ENCODE measurements at places on chromosomes 16 and 17.
A peak's percentile ranks its signal among the peaks of the same experiment; 100 is the strongest.

DNA sequence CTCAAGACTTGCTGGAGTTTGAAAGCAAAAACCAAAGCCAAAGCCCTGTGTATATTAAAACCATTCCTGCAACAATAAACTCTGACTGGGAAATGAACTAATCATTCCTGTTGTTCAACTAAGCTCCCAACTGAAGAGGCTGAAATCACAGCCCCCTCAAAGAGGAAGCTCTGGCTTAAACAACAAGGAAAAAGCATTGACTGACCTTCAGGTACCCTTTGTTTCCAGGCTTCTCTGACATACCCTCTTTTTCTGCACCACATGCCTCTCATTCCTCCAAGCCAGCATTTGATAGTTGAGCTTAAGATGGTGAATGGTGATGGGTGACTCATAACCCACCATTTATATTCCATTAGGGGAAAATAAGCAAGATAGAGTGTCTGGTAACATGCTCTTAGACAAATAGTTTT, 470.9 kb upstream of the SOX9 start:
- no peak for DNase-seq

DNA sequence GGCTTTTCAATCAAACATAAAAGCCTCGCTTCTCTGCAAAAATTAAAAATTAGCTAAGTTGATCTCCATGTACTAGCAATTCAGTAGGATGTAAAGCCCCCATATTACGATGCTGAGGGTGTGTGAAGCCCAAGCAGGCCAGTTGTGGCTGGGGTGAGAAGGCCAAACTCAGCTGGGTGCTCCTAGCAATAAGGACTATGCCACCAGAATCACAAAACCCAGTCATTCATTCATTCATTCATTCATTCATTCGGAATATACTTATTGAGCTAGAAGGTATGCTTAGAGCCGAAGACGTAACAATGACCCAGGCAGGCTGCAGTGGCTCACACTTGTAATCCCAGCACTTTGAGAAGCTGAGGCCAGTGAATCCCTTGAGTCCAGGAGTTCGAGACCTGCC, 3.9 kb upstream of the CRYBA1 start:
- no peak for DNase-seq

- no peak for DNase-seq
These were observed 119.2 kb downstream of the PITPNC1 start for GRCh38 chr17:67496286-67496685.

GRCh38 chr17:45336390-45337182, 19.8 kb upstream of the MAP3K14 start:
- DNase-seq: no peak

GRCh38 chr17:36118477-36119353, 15.1 kb downstream of the CCL4 start:
- no peak for DNase-seq

- DNase-seq: no peak
These were observed 123.6 kb downstream of the MRTFB start for GRCh38 chr16:14194721-14195120.

- peak; percentile 13 for DNase-seq
These were observed 11.0 kb downstream of the CSF3 start for GRCh38 chr17:40025991-40026815.

GRCh38 chr17:76556765-76557367, 17.0 kb downstream of the PRCD start:
- peak; percentile 61 for DNase-seq

DNA sequence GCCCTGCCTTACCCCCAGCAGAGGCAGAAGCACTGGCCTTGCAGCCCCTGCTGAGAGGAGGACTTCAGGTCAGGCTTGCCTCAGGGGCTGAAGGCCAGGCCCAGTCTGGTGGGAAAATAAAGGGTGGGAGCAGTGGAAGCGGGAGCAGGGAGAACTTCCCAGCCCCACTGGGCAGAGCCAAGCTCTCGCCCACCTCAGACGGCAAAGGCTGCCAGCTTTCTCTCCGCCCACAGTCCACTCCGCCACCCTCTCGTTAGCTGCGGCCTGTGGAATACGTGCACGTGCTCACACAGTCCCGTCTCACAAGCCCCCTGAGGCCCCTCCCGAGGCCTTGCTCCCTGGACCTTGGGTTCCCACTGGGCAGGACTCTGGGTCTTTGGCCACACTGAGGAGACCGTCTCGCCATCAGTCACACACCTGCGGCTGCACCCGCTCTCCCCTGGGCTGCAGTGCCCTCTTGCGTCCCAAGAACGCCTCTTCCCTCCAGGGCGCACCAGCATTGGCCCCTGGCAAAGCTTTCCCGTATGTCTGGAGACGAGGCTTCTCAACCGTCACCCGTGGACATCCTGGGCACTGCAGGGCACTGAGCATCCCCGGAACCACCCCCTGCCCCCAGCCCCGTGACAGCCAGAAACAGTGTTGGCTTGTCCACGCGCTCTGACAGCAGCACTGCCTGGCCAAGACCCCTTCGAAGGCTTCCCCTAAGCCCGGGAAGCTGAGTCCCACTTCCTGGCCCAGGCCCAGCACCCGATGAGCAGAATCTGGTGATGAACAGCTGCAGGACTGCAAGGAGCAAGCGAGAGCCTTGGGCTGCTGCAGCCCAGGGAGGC, 8.3 kb downstream of the MRPL28 start:
- DNase-seq: peak; percentile 72

GRCh38 chr17:39236981-39237441, 11.3 kb upstream of the STAC2 start:
- no peak for DNase-seq

- no peak for DNase-seq
These were observed 18.5 kb upstream of the N4BP1 start for GRCh38 chr16:48628359-48628985.

- no peak for DNase-seq
These were observed 21.4 kb downstream of the NF1 start for GRCh38 chr17:31116167-31116566.

DNA sequence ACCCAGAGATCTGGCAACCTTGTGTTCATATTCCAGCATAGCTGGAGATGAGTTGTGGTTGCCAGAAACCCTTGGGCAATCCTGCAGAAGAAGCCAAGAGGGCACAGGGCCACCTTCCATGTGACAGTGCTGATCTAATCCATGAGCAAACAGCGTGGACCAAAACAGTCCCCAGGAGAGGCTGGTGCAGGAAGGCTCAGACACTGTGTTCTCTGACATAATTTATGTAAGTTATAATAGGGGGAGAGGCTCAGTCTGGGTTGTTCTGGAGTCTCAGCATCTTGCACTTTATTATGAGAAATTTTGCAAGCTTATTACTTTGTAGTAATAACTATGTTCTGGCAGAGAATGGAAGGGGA, 273.9 kb downstream of the HAPSTR1 start:
- DNase-seq: no peak

- DNase-seq: no peak
These were observed 2204.8 kb downstream of the TP53TG3F start for GRCh38 chr16:35664091-35664693.

GRCh38 chr17:32490101-32490482, 3.3 kb downstream of the CDK5R1 start:
- DNase-seq: no peak

GRCh38 chr16:10988164-10988803, 43.9 kb downstream of the CLEC16A start:
- no peak for DNase-seq

- no peak for DNase-seq
These were observed 4.2 kb downstream of the SHISA6 start for GRCh38 chr17:11245187-11245586.

- no peak for DNase-seq
These were observed 257.5 kb downstream of the HAPSTR1 start for GRCh38 chr16:9348912-9349311.

- no peak for DNase-seq
These were observed 595 bp downstream of the BICDL2 start for GRCh38 chr16:3035972-3036725.

DNA sequence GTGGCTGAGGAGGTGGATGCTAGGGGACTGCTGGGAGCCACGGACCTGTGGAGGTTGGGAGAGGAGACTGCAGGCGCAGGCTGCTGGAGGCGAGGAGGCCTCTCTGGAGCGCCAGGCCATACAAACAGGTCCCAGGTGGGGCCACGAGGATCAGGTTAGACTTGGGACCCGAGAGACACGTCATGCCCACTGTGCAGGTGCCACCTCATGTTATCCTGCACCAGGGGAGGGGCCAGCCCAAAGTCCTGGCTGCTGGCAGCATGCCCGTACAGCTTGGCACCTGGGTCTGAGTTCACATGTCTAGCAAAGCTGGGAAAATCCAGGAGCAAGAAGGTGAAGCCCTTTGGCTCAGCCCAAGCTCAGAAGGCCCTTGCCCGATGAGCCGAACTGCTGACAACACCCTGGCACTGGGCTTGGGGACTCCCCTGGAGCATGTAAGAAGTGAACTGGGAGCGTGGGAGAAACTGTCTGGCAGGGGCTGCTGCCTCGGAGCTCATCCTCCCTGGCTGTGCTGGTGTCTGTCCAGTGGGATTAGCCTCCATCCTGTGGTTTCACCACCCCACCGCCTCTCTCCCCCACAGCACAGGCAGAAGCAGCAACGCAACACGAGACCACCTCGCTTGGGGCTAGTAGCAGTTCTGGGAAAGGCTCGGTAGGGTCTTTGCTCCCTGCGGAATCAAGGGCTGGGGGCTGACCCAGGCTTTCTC, 5.3 kb downstream of the ARHGDIA start:
- DNase-seq: no peak

DNA sequence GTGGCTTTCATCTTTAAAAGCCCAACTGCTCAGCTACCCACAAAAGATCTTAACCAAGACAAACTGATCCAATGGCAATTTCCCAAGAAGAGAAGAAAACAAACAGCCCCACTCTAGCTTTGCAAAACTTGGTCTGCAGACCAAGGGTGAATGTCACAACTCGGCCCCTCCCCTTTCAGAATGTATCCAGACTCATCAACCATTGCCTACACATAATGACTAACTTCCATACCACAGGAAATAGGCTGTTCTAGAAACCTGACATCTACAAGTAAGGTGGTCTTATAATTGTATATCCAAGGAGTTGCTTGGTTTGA, 16.0 kb downstream of the DCUN1D3 start:
- DNase-seq: no peak

- no peak for DNase-seq
These were observed 562.8 kb upstream of the ZFHX3 start for GRCh38 chr16:73610605-73611156.

GRCh38 chr16:86222965-86223551, 287.3 kb upstream of the FOXF1 start:
- DNase-seq: no peak

DNA sequence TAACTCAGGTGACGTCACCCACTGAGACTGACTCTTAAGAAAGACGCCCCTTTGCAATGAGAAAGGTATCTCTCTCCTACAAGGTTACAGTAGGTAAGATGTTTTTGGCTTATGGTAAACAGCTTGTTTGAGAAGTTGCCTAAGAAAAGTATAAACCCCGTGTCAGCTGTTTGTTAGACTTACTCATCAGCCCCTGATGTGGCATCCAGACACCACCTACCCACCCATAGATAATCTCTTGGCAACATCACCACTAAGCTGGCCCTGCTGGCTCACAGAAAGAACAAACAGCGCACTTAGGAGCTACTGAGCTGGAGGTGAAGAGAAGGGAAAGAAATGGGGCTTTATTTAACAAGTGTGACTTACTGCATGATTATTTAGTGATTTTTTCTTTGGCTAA, 121.0 kb downstream of the PARN start:
- no peak for DNase-seq

DNA sequence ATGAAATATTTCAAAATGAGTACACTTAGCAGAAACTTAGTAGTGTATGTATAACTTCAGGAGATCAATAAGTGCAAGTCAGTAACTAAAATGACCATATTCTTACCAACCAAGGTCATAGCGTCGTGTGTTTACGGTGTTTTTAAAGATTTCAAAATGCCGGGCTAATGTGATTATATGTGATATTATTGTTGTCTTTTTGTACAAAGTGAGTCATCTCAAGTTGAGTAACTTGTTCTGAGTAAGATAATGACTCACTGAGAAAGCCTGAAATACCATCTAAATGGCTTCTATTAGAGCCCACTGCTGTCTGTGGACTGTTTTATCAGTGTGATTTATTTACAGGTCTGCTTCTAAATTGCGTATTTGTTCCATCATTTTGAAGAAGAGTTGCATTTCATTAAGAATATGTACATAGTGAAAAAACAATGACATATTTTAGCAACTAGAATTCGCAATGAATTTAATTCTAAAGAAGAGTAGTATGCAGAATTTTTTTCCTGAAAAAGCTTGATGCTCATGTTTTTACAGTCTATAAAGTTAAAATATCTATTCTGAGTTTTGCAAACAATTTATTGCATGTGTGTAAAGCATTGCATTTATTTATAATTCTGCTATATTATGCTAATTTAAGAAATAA, 12.7 kb downstream of the KRT12 start:
- DNase-seq: no peak

- DNase-seq: peak; percentile 53
These were observed 5.2 kb downstream of the ARSG start for GRCh38 chr17:68296217-68297191.

- DNase-seq: no peak
These were observed 1.4 kb downstream of the ERCC4 start for GRCh38 chr16:13921328-13921727.

- DNase-seq: no peak
These were observed 17.4 kb upstream of the SUPT4H1 start for GRCh38 chr17:58369214-58370031.

- DNase-seq: peak; percentile 73
These were observed 48.7 kb upstream of the WSB1 start for GRCh38 chr17:27245230-27245696.

DNA sequence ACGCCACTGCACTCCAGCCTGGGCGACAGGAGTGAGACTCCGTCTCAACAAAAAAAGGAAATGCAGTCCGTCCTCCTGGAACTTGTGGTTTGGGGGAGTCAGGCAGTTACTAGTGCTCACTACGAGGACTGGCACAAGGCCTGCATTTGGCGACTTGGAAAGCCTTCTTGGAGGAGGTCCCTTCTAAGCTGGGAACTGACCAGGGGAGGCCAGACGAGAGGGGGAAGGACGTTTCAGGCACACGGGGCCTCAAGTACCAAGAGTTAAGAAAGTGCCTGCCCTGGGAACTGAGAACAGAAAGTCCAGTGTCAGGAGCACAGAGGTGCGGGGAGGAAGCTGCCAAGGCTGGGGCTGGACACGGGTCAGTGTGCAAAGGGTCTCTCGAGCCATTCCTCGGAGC, 89.9 kb downstream of the ABR start:
- DNase-seq: no peak

GRCh38 chr17:21019976-21020586, 22.7 kb downstream of the USP22 start:
- peak; percentile 40 for DNase-seq

- no peak for DNase-seq
These were observed 43.3 kb upstream of the CBFA2T3 start for GRCh38 chr16:89020068-89020924.

- no peak for DNase-seq
These were observed 82.2 kb upstream of the BRD7 start for GRCh38 chr16:50450957-50451356.

GRCh38 chr17:32520104-32520701, 33.4 kb downstream of the CDK5R1 start:
- DNase-seq: peak; percentile 57

Data from CD4-positive, alpha-beta T cell treated with Interferon gamma for 1 hour (primary cell).